ENCODE measurements at places on chromosomes 11 and 22.

- no peak for DNase-seq
Measured at GRCh38 chr11:116984589-116984988, 113.6 kb downstream of the SIK3 start.

- peak; percentile 82 for DNase-seq
Measured at GRCh38 chr22:38305471-38306448, 11.5 kb downstream of the CSNK1E start.

GRCh38 chr22:40855979-40856512 lies 393 bp downstream of the ST13 start:
- DNase-seq: peak; percentile 61

DNA sequence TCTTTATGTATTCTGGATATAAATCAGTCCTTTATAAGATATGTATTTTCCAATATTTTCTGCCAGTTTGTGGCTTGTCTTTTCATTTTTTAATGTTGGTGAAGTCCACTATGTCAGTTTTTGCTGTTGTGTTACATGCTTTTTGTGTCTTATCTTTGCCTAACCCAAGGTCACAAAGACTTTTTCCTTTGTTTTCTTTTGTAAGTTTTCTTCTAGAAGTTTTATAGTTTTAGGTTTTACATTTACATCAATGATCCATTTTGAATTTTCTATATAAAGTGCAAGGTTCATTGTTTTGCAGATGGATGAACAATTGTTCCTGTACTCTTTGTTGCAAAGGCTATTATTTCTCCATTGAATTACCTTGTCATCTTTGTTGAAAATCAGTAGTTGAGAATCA lies 69.3 kb downstream of the UVRAG start:
- no peak for DNase-seq

GRCh38 chr11:24872186-24872585 lies 375.3 kb downstream of the LUZP2 start:
- no peak for DNase-seq

DNA sequence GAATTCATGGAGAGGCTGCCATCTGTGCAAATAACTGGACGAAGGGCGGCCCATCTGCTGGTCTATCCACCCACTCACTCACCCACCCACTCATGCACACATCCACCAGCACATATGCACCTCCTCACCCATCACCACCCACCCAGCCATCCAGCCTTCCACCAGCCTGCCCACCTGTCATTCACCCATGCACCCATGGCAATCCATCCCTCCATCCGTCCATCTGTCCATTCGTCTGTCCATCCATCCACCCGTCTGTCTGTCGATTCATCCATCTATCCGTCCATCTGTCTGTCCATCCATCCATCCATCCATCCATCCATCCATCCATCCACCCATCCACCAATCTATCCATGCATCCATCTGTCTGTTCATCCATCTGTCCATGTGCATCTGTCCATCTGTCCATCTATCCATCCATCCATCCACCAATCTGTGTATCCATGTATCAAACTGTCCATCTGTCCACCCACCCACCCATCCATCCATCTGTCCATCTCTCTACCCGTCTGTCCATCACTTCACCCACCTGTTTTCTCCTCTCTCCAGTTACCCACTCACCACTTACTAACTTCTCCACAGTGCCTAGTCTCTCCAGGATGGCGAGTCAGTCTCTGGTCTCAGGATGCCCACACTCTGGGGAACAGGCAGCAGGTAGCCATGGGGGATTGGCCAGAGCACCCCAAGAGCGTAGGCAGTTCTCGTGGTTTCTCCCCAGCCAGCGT lies 8.9 kb downstream of the TRPM5 start:
- DNase-seq: no peak

GRCh38 chr11:101582989-101583250 lies 887 bp downstream of the TRPC6 start:
- DNase-seq: no peak

DNA sequence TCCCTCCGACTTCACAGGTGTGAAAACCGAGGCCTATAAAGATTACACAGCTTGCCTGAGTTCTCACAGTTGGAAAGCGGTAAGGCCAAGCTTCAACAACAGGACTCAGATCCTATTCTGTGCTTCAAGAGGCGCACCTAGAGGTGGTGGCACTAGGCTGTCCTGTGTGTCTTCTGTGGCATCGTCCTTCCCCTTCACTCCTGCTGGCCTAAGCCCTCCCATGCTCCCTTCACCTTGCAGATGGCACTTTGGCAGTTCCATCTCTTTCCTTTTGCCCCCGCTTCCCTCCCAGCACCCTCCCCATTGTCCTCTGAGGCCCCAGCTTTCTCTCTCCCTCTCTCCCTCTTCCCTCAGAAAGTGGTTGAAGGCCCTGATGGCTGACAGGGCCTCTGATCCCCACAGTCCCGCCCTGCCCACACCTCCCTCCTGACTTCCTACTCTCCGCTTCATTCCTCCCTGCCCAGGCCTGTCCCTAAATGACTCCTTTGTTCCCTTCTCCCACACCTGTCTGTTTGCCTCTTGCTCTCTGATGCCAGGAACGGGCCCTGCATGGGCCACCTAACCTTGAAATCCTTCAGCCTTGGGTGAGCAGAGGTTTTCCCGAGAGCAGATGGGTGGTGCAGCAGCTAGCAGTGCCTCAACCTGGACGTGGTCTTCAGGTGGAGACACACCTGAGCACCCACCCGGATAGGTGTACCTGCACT lies 5.8 kb downstream of the TRIM29 start:
- no peak for DNase-seq

DNA sequence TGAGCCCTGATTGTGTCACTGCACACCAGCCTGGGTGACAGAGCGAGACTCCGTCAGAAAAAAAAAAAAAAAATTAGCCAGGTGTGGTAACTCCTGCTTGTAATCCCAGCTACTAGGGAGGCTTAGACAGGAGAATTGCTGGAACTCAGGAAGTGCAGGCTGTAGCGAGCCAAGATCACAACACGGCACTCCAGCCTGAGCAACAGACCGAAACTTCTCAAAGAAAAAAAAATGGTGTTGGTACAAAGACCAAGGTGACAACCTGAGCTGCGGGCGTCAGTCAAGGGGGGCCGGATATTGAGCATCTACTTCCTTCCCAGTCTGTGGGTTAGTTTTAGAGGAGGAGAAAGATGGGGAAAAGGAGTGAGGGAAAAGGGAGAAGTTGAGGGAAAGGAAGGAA lies 48.5 kb upstream of the HSPA8 start:
- DNase-seq: no peak

DNA sequence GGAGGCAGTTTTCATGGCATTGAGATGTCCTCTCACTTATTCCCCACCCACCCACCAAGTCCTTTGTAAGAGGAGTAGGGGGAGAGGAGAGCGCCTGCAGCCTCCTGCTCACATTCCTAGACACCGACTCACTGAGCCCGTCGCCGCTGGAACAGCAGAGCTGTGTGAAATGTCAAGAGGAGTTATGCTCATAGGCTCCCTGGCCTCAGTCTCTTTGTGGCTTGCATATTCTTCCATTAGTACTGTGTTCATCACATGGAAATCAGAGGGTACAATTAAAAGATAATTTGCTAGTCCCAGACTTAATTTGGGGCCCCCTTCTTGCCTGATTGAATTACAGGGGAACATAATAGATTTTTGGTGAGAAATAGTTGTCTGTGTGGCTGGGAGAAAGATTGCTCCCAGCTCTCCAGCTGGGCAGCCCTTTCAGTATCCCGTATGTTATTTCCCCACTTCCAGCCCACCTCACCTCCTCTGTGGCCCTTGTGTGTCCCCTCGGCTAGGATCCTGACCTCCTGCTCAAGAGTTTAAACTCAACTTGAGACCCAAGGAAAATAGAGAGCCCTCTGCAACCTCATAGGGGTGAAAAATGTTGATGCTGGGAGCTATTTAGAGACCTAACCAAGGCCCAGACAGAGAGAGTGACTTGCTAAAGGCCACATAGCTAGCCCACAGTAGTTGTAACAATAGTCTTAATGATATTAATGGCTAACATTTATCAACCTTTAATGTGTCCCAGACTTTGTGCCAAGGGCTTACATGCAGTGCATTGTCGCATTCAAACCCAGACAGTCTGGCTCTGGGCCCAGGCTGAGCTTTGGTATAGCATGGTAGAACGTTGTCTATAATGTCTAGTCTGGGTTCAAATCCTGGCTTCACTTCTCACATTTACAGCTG lies 32.2 kb downstream of the LIMK2 start:
- no peak for DNase-seq

DNA sequence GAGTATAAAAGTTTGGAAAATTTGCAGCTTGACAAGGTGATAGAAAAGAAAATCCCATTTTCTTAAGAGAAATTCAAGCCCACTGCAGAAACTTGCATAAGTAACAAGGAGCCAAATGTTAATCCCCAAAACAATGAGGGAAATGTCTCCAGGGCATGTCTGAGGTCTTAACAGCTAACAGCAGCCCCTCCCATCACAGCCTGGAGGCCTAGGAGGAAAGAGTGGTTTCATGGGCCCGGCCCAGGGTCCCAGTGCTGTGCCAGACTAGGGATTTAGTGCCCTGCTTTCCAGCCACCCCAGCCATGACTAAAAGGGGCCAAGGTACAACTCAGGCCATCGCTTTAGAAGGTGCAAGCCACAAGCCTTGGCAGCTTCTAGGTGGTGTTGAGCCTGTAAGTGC lies 123.7 kb upstream of the TRPC6 start:
- no peak for DNase-seq

- DNase-seq: no peak
Measured at GRCh38 chr11:33222052-33222750, 35.0 kb upstream of the HIPK3 start.

- DNase-seq: no peak
Measured at GRCh38 chr11:11929920-11930319, 78.5 kb downstream of the DKK3 start.

DNA sequence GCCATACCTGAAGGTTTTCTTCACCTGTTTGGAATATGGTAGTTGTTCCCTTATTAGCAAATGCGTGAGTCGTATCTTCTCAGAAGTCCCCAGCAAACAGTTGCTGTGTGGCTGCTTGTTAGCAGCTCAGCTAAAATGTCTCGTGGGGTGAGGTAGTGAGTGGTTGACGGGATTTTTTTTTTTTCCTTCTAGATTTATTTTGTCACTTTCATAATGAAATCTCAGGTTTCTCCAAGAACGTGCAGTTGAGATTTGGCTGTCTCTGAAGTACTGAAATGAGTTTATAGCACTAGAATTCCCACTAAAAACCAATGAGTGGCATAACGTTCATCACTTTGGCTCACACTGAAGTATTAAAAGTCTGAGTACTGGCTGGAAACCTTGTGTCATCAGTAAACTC lies 16.8 kb downstream of the RCN1 start:
- DNase-seq: no peak

DNA sequence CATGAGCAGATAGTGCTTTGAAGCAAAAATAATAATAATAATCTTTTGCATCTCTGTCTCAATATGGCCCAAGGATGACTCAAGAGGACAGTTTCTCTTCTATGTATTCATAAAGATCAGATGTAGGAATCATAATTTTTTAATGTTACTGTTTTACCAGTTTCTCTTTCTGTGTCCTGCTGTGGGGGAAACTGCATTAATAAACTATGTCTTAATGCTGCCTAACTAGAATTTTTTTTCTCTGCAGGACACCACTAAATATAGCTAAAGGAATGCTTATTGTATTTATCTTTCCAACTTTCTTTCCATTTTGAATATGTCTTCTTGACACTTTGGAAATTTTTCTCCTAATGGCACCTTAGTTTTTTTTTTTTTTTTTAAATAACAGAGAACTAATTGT lies 6.5 kb downstream of the FJX1 start:
- DNase-seq: no peak

DNA sequence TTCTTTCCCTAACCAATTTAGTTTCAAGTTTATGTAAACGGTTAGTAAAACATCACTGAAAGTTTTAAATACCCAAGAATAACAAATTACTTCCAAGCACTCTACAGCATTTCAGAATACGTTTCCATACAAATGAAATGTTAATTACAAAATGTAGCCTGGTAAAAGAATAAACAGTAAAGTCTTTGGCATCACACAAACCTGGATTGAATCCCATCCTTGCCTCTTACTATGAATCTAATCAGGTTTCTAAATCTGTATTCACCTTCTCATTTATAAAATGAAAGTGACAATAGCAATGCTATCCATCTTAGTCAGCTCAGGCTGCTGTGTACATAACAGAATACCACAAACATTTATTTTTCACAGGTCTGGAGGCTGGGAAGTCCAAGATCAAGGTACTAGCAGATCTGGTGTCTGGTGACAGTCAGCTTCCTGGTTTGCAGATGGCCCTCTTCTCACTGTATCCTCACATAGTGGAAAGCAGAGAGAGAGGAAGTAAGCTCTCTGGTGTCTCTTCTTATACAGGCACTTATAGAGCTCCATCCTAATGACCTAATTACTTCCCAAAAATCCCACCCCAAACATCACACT lies 19.2 kb downstream of the FAM168A start:
- DNase-seq: peak; percentile 28

DNA sequence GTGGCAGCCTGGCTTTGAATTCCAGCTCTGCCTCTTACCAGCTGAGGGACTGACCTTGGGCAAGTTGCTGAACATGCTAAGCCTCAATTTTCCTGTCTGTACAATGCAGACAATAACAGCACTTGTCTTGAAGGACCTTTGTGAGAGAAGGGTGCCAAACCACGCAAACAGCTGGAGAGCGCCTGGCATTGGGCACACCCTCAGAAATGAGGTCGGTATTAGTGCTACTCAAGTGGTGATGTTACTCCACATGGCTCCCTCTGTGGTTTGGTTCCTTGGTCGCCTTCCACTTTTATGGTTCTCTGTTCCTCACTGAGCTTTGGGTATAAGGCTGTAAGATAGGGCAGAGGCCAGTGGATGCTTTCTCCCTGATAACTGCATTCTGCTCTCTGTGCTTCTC lies 8.2 kb downstream of the UBASH3B start:
- DNase-seq: no peak

DNA sequence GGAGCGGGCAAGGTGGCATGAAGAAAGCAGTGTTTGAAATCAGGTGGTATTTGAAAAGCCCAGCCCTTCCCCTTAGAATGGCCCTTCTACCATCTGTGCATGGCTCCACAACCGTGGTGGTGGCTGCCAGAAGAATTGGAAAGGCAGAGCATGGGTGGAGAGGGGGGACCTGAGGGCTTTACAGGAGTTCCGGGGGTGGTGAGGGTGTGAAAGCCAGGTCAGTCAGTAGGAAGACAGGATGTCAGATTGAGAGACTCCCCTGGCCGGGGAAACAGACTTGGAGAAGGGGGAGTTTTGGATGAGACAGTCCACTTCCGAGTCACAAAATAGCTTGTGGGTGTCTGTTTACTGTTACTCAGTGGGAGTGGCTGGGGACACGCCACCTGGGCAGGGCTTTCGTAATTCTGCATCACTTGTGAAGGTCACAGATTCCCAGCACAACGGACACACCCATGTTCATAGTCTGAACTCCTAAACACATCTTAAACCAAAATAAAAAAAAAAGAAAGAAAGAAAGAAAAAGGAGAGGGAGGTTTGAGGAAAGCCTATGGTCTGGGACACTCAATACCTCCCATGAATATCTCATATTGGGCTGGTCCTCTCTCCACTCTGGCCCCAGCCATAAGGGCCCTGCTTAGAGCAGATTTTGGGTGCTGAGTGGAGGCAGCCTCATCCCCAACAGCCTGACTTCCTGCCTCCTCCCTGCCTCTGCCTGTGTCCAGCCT lies 24.4 kb upstream of the SMIM35 start:
- DNase-seq: no peak

- no peak for DNase-seq
Measured at GRCh38 chr11:3026803-3027202, 30.4 kb downstream of the CARS1 start.
